ENCODE measurements at places on chromosomes 12 and 14. TPM values are rescaled to one million over a fixed set of nuclear protein-coding genes. Genes with fewer than 3 reads are reported as not detected.
A peak's percentile ranks its signal among the peaks of the same experiment; 100 is the strongest.

- peaks cover 65% of the 10 kb centered on the region for H3K4me1 ChIP-seq
- H3K36me3 ChIP-seq, result no peaks in the 10 kb centered on the region
- no peak for DNase-seq
- no peak overlapping the region for H3K4me3 ChIP-seq
Measured at GRCh38 chr12:29152223-29152868, 3.3 kb downstream of the FAR2 start.

GRCh38 chr14:104106471-104106991 lies 21.0 kb downstream of the ASPG start:
- H3K4me3 ChIP-seq, result no peak overlapping the region
- peaks cover 2% of the 10 kb centered on the region for H3K4me1 ChIP-seq
- DNase-seq, result peak; percentile 7
- H3K27me3 ChIP-seq, result no peaks in the 10 kb centered on the region
- no peak overlapping the region for H3K27ac ChIP-seq

DNA sequence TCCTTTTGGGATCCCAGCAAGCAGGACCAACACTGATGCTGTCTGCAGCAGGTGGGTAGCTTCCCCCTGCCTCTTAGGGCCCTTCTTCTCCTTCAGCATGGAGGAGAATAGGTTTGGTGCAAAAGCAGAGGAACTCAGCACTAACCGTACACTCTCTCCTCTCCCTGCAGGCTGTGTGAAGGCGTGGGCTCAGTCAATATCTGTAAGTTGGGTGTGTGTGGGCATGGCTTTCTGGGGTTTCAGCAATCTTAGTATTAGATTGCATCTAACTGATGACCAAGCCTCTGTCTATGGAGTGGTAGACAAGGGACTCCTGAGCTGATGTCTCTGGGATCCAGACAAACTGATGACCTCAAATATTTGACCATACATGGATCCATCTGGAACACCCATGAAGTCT lies 14.3 kb downstream of the KRT85 start:
- DNase-seq, result no peak
- peaks cover 8% of the 10 kb centered on the region for H3K4me1 ChIP-seq
- H3K36me3 ChIP-seq, result no peaks in the 10 kb centered on the region
- H3K27me3 ChIP-seq, result no peaks in the 10 kb centered on the region

DNA sequence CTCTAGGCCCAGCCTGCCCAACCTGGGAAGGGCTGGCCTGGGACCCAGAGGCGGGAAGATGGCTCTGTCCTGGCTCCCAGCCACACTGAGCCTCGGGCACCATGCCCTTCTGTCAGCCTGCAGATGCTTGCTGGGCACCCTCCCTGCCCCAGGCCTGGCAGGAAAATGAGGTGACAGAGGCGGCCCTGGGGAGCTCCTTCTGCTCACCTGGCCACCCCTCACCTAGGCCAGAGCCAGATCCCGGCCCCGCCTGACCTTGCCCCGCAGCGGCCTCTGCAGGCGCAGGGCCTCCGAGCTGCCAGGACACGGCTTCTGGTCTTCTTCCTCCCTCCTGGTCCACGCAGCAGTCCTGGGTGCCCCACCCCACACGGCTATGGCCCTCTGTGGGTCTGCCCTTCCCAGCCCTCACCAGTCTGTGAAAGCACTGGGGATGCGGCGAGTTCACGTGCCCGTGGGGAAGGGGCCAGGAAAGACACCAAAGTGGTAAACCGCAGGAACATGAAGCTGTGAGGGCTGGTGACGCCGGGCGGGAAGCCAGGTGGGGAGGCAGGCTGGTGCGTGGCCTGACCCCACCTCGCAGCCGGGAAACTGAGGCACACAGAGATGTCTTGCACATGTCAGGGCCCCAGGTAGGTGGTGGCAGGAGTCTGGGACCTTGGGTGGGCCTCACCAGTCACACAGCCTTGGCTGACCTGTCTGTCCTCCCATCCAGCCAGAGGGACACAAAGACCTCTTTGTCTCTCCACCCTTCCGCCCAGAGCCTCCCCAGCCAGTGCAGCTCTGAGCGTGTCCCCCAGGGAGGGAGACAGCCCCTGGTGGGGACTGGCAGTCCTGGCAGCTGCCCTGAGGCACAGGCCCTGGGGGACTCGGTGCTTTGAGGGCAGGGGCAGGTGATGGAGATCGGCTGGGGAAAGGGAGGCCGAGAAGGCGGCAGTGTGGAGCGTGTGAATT lies 12.8 kb downstream of the BAG5 start:
- no peak overlapping the region for H3K27ac ChIP-seq
- no peak overlapping the region for H3K4me3 ChIP-seq
- peaks cover 5% of the 10 kb centered on the region for H3K4me1 ChIP-seq
- H3K27me3 ChIP-seq, result no peaks in the 10 kb centered on the region
- DNase-seq, result peak; percentile 19
- no peaks in the 10 kb centered on the region for H3K36me3 ChIP-seq

GRCh38 chr12:92466391-92467305 lies 236.1 kb upstream of the PLEKHG7 start:
- DNase-seq, result peak; percentile 15
- peak overlapping the region; percentile 94 for H3K27ac ChIP-seq
- peak overlapping the region; percentile 10 for H3K4me3 ChIP-seq
- H3K36me3 ChIP-seq, result no peaks in the 10 kb centered on the region
- H3K27me3 ChIP-seq, result no peaks in the 10 kb centered on the region

DNA sequence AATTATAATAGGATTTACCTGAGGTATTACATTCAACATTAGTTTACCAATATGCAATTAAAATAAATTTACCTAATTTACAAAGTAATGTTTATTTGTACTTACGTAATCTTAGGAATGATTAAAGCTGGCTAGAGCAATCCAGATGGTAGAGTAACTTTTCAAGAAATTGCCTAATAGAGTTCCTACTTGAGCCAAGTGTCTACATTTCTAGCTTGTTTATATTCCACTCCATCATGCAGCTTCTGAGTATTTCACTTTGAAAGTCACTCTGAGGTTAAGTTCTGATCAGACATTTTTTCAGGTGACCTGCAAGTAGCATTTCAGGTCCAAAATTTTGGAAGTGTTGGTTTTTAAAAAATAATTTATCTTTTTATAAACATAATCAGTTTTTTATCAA lies 1080.7 kb downstream of the TRHDE start:
- no peak overlapping the region for H3K27ac ChIP-seq
- no peaks in the 10 kb centered on the region for H3K4me1 ChIP-seq
- H3K27me3 ChIP-seq, result no peaks in the 10 kb centered on the region
- no peaks in the 10 kb centered on the region for H3K36me3 ChIP-seq
- H3K4me3 ChIP-seq, result no peak overlapping the region

- peaks cover 17% of the 10 kb centered on the region for H3K27me3 ChIP-seq
- peaks cover 15% of the 10 kb centered on the region for H3K4me1 ChIP-seq
- no peaks in the 10 kb centered on the region for H3K36me3 ChIP-seq
- no peak for DNase-seq
- no peak overlapping the region for H3K27ac ChIP-seq
Measured at GRCh38 chr12:85363382-85364190, 83.6 kb downstream of the ALX1 start.

DNA sequence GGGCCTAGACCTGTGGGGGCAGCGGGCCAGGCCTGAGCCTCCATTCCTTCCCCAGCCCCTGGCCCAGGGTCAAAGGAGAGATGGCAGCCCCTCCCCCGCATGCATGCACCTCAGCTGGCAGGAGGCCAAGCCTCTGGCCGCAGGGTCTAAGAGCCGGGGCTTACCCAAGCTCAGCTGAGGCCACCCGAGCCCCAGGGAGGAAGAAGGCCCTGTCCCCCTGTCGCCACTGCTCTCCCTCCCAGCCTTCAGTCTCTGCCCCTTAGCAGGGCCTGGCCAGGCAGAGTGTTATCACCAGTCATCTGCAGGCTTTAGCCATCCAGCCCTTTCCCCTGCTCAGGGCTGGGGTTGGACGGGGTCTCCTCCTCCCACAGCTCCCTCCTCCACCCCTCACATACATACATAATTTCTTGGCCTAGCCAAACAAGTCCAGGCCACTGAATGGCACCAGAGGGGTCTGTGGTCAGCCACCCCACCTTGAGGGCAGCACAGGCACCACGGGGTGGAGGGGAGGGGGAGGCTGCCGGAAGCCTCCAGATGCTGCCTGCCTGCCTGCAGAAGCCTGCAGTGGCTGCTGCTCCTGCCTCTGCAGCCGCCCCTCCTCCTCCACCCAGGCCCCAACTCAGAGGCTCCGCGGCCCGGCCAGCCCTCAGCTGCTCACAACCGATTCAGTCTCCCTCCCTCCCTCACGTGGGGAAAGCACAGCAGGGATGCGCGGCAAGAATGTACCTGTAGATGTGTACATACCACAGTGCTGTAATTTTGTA lies 22.8 kb downstream of the RAB35 start:
- no peaks in the 10 kb centered on the region for H3K27me3 ChIP-seq
- peak overlapping the region; percentile 85 for H3K27ac ChIP-seq
- peak; percentile 85 for DNase-seq
- peaks cover 36% of the 10 kb centered on the region for H3K4me1 ChIP-seq

DNA sequence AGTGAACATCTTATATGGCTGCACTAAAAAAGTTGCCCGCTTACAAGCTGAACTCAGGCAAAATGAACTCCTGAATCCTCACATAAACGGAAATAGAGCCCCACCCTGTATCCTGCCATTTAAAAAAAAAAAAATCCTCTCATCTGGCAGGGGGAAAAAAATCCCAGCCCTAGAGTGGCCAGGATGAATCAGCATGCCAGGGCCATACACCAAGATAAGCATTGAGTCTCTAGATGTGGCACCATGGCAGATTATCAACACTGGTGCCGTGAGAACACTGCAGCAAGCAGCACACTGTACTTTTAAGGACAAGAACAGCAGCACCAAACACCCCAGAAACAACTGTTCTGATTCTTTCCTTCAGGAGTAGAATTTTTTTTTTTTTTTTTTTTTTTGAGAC lies 65.5 kb downstream of the RASSF3 start:
- DNase-seq, result no peak
- H3K4me3 ChIP-seq, result no peak overlapping the region
- peaks cover 65% of the 10 kb centered on the region for H3K4me1 ChIP-seq
- no peaks in the 10 kb centered on the region for H3K27me3 ChIP-seq
- no peak overlapping the region for H3K27ac ChIP-seq
- H3K36me3 ChIP-seq, result no peaks in the 10 kb centered on the region

GRCh38 chr12:58148405-58148804 lies 207.0 kb downstream of the ATP23 start:
- no peaks in the 10 kb centered on the region for H3K4me1 ChIP-seq
- H3K36me3 ChIP-seq, result peaks cover 9% of the 10 kb centered on the region
- no peak overlapping the region for H3K27ac ChIP-seq
- DNase-seq, result no peak
- no peaks in the 10 kb centered on the region for H3K27me3 ChIP-seq

DNA sequence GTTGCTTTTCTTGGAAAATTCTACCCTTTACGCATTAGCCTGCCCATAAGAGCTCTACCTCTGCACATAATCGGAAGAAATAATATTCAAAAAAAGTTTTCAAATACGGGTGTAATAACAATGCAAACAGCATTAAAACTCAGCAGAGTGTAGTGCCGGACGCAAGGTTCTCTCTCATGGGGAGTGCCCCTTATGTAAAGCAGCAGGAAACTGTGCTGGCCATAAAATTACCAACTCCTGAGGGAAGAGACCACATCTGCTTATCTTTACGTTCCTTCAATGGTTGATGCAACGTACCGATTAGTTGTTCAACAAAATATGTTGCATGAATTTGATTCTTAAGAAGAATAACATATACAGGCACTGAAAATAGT lies 118.7 kb upstream of the TMCC3 start:
- H3K4me1 ChIP-seq, result peaks cover 38% of the 10 kb centered on the region
- H3K36me3 ChIP-seq, result no peaks in the 10 kb centered on the region
- no peak overlapping the region for H3K4me3 ChIP-seq
- DNase-seq, result no peak
- peaks cover 32% of the 10 kb centered on the region for H3K27me3 ChIP-seq

GRCh38 chr12:46493834-46494181 lies 121.2 kb upstream of the SLC38A2 start:
- H3K4me1 ChIP-seq, result peaks cover 28% of the 10 kb centered on the region
- H3K36me3 ChIP-seq, result no peaks in the 10 kb centered on the region
- H3K27ac ChIP-seq, result peak overlapping the region; percentile 88

- H3K27me3 ChIP-seq, result no peaks in the 10 kb centered on the region
- DNase-seq, result no peak
- peak overlapping the region; percentile 97 for H3K27ac ChIP-seq
Measured at GRCh38 chr14:68042586-68043210, 223.1 kb downstream of the RAD51B start.

- peaks cover 20% of the 10 kb centered on the region for H3K4me1 ChIP-seq
- no peaks in the 10 kb centered on the region for H3K27me3 ChIP-seq
- no peaks in the 10 kb centered on the region for H3K36me3 ChIP-seq
- no peak for DNase-seq
- no peak overlapping the region for H3K27ac ChIP-seq
Measured at GRCh38 chr12:98373025-98373554, 142.3 kb upstream of the TMPO start.

- H3K36me3 ChIP-seq, result peaks cover 16% of the 10 kb centered on the region
- H3K4me3 ChIP-seq, result no peak overlapping the region
- H3K4me1 ChIP-seq, result peaks cover 4% of the 10 kb centered on the region
- H3K27ac ChIP-seq, result no peak overlapping the region
Measured at GRCh38 chr14:58832095-58832521, 194.3 kb downstream of the DACT1 start.

DNA sequence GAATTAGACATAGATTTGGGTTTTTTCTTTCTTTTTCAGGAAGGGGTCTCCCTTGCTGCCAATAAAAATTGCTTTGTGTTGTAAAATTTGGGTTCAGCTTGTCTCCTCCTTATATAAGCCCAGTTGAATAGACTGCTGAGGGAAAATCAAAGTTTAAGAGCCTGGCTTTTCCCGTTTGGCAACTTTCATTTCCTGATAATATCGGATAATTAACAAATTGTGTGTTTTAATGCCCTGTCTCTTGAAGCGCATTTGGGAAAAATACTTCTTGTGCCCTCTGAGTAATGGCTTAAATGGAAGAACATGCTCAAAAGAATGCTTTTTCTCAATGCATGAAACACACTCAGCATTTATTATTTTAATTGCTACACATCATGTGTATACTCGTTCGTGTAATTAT lies 198.0 kb upstream of the DCN start:
- H3K36me3 ChIP-seq, result no peaks in the 10 kb centered on the region

DNA sequence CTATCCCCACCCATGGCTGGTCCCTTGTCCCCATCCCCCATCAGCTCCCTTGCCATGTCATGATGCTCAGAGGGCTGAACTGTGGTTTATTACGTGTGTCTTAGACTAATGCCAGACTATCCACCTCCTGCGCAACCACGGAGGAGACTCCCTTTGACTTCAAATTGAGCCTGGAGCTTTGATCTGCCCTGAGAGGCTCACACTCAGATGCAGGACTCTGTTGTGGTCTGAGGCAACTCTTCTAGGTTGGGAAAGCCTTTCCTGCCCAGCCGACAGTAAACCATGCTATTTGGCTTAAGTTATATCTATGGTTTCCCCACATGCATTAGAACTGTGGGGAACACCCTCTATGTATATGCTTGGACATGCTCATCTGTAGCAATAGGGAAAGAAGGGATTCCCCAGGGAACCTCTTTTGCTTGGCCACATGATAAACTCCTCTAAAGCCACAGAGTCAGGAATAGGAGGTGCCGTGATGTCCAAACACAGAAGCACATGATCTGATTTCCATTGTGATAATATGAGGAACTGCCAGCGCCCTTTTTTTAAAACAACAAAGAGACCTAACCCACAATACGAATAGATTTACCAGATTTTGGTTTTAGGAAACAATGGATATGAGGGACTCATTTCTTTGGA lies 11.1 kb upstream of the LGALS3 start:
- no peaks in the 10 kb centered on the region for H3K36me3 ChIP-seq
- H3K4me3 ChIP-seq, result no peak overlapping the region
- DNase-seq, result no peak

NKX2-1 gene
- total RNA-seq, result not detected

SMIM41 gene
- total RNA-seq, result 0.14 TPM

SDR39U1 gene
- 56.7 TPM for total RNA-seq

RNASE7 gene
- not detected for total RNA-seq

SEC23A gene
- 56.0 TPM for total RNA-seq

TMTC1 gene
- 13.9 TPM for total RNA-seq

NELL2 gene
- 45.8 TPM for total RNA-seq

RPL10L gene
- not detected for total RNA-seq

KRT6B gene
- total RNA-seq, result not detected

CLEC1A gene
- total RNA-seq, result not detected

SMCO2 gene
- total RNA-seq, result 0.32 TPM

Data from WTC11 (cell line).